Left lung (tissue), 14 donors: ENCODE measurements at places on chromosomes 7 and 10. TPM values are rescaled to one million over a fixed set of nuclear protein-coding genes. Genes with fewer than 3 reads are reported as not detected.

The BMI1 gene
- 108 TPM for polyA plus RNA-seq

The LRMDA gene
- polyA plus RNA-seq: 18.7 TPM

The ITGA8 gene
- polyA plus RNA-seq: 55.6 TPM

The IL15RA gene
- 6.0 TPM for polyA plus RNA-seq

The ELFN1 gene
- 3.9 TPM for polyA plus RNA-seq

The CCDC3 gene
- 6.0 TPM for polyA plus RNA-seq
